ENCODE measurements at places on chromosomes 11 and 22. TPM values are rescaled to one million over a fixed set of nuclear protein-coding genes. Genes with fewer than 3 reads are reported as not detected.

The HMGXB4 gene
- 36.6 TPM for total RNA-seq

DNA sequence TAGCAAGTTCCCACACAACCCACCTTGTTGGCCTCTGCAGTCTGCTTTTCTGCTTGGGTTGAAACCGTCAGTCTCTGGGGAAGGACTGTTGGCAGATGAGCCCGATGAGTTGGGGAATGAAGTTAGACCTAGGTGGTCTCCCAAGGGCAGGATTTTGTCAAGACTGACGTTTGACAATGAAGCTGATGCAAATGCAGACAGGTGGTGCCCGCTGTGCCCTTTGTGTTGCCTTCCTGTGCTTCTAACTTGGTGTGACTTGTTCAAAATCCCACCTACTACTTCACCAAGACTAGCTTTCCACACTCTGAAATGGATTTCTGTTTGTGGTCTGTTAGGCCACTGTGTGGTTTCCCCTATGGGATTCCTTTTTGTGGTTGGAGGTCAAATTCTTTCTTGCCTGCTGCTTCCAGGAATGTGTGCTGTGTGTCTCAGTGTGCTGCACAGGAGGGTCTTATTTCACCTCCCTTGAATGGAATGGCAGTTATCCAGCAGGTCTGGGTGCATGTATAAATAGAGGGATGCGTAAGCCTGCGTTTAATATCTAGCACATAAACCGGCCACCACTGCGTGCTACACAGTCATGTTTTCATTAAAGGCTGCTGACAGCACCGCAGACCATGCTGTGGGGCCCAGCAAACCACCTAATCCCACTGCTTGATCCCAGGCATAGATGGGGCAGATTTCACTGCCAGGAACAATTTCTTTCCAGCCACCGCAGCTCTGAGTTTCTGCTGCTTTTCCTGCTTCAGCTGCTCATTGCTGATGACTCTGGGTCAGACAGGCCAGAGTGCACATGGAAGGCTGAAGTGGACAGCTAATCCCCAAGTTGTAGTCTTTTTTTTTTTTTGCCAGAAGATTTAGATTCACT lies 44.8 kb downstream of the ADAMTS8 start:
- no peak for DNase-seq

GRCh38 chr11:57735619-57736298 lies 5.5 kb upstream of the SELENOH start:
- no peak for DNase-seq

The CLMP gene
- total RNA-seq, result 0.81 TPM

The GLYAT gene
- total RNA-seq, result not detected

- no peak for DNase-seq
These were observed 68.9 kb downstream of the CSTPP1 start for GRCh38 chr11:47005441-47005840.

DNA sequence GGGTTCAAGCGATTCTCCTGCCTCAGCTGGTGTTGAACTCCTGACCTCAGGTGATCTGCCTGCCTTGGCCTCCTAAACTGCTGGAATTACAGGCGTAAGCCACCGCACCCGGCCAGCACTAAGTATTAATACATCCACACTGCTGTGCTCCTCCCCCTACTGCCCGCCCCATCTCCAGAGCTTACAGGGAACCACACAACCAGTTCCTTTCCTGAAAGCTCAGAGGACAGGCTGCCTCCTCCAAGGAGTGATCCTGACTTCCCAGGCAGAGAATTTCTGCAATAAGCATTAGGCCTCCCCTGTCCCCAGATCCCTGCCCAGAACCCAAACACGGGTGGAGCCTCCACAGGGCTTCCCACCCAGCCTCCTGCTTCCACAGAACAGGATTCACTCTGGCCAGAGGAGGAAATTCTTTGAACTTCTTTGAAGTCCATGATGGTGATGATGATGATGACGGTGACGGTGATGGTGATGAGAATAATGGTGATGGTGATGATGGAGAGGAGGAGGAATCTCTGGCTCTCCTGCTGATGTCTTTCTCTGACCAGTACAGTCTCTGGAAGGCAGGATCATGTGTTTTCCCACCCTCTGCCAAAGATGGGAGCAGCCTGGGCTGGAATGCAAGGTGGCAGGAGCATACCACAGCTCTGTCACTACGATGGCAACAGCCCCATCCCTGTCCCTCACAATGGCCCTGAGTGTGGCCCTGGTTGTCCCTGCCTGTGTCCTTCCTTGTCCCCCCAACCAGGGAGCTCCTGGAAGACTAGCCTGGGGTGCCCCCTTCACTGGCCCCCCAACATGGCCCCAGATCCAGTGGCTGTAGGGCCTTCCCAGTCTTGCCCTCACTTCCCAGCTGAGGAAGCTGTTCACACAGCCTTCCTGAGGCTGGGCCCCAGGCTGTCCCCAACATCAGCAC lies 33.5 kb upstream of the CSNK1E start:
- DNase-seq, result no peak
